ENCODE measurements at places on chromosomes 2 and 18.

GRCh38 chr2:74599676-74600075, 45.2 kb downstream of the DOK1 start:
- ATAC-seq = no peak

DNA sequence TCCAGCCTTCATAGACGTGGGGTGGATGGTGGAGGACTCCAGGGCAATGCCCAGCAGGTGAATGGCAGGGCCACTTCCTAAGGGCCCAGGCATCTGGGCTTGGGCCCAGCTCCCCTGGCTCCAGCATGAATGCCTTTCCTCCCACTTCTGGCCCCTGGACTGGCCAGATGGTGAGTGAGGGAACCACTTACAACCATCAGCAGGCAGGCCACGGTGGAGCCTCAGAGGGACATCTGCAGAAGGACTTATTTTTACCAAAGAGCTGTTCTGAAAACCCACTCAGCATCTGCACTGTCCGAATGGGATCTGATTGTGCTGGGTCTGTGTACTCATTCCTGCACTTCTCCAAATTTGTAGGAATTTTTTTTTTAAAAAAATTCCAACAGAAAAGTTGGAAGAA, 69.6 kb downstream of the SNTG2 start:
- no peak for ATAC-seq

- ATAC-seq = no peak
Measured at GRCh38 chr2:222424729-222425671, 657 bp downstream of the SGPP2 start.

GRCh38 chr2:84776011-84776410, 104.9 kb downstream of the TRABD2A start:
- no peak for ATAC-seq

GRCh38 chr2:118844261-118845004, 3.0 kb downstream of the EN1 start:
- no peak for ATAC-seq

GRCh38 chr18:35073186-35074105, 32.2 kb downstream of the MAPRE2 start:
- peak; percentile 40 for ATAC-seq

DNA sequence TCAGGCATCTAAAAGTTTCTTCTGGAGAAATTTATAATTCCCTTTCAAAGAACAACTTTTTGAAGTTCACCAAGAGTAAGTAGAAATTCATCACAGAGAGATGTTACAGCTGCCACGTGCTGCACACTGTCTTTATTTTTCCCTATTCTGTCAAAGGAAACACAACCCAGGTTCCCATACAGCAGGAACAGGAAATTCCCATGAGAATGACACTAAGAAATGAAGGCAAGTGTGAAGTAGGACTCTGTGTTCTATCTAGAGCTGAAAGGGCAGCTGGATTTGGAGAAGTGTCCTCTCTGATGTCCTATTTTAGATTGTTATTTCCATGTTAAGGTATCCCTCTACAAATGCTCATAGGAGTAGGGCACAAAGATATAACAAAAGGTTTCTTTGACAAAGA, 58.8 kb downstream of the PID1 start:
- peak; percentile 51 for ATAC-seq

- ATAC-seq = no peak
Measured at GRCh38 chr2:82731824-82732223, 1727.3 kb downstream of the SUCLG1 start.

GRCh38 chr2:173829727-173830126, 135.4 kb downstream of the SP3 start:
- ATAC-seq = no peak

GRCh38 chr2:234673961-234674759, 177.3 kb upstream of the ARL4C start:
- no peak for ATAC-seq

- ATAC-seq = no peak
Measured at GRCh38 chr2:150351922-150352321, 135.5 kb downstream of the RND3 start.

DNA sequence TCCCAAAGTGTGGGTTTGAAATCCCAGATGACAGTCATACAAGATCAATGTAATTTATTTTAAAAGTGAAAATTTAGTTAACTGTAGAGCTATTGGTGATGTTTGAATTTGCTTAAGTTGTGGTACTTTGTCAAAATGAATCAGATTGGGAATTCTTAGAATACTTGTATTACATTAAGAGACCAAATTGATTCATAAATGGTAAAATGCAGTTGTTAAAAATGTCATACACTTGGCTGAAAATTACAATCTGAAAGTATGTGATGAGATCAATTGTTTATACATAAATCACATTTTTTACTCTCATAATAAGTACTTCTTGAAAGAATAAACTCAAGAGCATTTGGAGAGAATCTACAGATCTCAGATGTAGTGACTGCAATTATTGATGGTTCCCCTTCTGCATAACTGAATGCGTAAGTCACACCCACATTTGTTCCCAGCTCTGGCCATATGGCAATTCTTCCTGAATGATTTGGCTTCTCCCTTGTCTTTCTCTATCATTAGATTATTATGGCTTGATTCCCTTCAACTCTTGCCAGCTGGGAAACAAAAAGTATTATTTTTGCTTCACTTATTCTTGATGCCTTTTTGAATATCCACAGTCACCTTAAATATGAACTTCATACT, 558.5 kb downstream of the CPS1 start:
- no peak for ATAC-seq

GRCh38 chr2:135792401-135793150, 44.4 kb downstream of the LCT start:
- no peak for ATAC-seq

- no peak for ATAC-seq
Measured at GRCh38 chr2:42128721-42129486, 40.2 kb upstream of the EML4 start.

GRCh38 chr2:45741161-45741850, 89.8 kb downstream of the PRKCE start:
- peak; percentile 14 for ATAC-seq

DNA sequence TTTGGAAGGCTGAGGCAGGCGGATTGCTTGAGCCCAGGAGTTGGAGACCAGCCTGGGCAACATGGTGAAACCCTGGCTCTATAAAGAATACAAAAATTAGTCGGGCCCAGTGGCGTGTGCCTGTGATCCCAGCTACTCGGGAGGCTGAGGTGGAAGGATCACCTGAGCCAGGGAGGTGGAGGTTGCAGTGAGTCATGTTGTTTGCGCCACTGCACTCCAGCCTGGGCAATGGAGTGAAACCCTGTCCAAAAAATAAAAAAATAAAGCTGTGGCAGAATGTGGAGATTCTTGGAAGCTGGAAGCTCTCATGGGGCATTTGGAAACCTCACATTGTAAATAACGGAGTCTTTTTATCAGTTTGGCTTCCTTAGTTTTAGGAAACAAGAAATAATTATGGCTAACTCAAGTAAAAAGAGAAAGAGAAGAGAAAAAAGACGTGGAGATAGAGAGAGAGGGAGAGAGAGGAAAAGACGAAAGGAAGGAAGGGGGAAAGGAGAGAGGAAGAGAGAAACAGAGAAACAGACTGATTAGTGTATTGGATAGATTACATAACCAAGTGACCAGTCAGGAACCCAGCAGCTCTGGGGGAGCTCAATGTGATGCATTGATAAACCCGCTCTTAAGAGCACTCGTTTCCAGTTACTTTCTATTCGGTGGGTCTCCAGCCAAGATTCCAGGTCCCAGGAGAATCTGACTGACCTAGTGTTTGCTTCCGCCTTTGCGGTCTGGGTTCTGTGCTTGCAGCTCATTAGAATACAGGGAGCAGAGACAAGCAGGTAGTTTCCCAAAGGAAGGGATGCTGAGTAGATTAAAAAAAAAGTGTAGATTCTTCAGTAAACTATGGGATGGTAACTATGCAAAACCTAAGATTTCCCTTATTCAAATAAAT, 1.1 kb upstream of the SPAST start:
- no peak for ATAC-seq

DNA sequence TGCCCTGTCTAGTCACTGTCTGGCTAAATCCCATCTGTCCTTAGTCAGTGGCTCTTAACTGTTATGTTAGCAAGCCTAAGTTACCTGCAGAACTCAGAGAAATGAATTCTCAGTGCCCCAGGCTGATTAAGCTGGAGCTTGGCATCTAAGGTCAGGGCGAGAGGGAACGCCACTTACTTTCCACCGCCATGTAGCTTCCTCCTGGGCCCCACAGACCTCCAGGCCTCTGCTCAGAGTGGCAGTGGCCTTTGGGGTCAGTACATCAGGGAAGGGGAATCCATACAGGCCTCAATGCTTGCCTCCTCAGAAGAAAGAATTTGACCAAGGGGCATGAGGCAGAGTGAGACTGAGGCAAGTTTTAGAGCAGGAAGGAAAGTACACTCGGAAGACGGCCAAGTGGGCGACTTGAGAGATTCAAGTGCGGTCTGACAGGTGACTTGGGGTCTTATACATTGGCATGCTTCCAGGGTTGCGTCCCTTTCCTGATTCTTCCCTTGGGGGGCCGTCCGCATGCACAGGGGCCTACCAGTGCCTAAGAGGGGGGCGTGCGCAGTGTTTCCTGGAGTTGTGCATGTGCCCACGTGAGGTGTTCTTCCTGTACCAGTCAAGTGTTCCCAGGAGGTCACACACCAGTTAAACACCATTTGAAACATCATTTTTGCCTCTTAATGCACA, 64.1 kb downstream of the EMILIN2 start:
- ATAC-seq = no peak

DNA sequence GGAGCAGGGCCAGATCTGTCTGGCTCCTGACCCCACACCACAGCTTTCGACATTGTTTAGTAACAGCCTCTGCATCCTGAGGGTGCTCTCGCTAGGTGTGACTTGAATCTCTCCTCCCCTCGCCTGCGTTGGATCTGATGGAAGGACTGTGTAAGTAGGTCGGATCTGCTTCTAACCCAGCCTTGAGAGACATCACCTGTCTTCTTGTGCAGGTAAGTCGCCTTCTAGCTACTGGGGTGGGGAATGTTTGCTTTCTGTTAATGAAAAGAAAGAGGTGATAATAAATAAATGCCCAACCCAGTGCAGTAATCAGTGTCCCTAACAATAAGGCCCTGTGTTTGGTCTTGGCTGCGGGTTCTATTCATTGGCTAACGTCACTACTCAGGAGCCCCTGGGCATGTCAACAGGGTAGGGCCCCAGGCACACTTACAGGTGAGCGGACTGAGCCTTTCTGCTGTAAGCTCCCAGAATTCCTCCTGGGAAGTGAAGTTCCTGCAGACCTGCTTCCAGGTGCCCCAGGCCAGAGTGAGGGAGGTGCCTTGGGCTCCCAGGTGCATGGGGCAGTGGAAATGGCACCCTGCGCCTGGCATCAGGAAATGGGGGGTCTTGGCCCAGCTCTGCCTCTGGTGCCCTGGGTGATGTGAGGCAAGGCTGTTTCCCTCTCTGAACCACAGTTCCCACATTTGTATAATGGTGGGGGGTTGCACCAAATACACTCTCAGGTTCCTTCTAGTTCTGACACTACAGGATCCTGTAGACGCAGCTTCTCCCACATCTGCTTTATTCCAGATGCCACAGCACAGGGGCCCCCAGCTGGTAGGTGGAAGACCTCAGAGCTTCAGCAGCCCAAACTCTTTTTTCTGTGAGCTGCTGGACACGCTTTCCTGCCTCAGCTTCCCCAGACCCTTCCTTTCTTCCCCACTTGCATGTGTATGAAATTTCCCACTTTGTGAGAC, 11.2 kb upstream of the FOSL2 start:
- ATAC-seq = no peak

GRCh38 chr2:211722928-211723327, 815.7 kb downstream of the ERBB4 start:
- no peak for ATAC-seq

GRCh38 chr2:8722986-8723385, 41.1 kb downstream of the ID2 start:
- no peak for ATAC-seq

DNA sequence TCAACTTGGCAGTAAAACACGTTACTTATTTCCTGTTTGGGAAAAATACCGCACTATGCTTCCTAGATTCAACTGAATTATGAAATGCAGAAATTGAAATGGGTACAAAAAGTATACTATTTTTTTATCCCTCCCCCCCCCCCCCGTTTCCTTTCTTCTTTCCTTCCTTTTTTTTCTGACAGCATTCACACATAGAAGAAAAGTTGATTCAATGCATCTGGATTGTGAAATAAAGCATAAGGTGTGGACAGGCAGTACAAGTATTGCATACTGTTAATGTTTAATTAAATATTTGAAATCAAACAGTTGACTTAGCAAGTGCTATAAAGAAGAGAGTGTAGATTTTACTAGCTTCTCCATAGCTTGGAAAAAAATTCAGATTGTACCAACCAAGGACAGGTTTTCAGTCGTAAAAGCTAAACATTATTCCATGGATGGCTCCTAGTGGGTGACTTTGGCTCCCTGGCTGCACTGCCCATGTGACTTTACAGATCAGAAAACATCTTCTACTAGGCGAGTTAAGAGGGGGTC, 21.6 kb upstream of the AGFG1 start:
- ATAC-seq = no peak

GRCh38 chr2:197803033-197803444, 1.4 kb upstream of the PLCL1 start:
- ATAC-seq = no peak

- ATAC-seq = peak; percentile 57
Measured at GRCh38 chr2:188369365-188369764, 77.7 kb downstream of the GULP1 start.

DNA sequence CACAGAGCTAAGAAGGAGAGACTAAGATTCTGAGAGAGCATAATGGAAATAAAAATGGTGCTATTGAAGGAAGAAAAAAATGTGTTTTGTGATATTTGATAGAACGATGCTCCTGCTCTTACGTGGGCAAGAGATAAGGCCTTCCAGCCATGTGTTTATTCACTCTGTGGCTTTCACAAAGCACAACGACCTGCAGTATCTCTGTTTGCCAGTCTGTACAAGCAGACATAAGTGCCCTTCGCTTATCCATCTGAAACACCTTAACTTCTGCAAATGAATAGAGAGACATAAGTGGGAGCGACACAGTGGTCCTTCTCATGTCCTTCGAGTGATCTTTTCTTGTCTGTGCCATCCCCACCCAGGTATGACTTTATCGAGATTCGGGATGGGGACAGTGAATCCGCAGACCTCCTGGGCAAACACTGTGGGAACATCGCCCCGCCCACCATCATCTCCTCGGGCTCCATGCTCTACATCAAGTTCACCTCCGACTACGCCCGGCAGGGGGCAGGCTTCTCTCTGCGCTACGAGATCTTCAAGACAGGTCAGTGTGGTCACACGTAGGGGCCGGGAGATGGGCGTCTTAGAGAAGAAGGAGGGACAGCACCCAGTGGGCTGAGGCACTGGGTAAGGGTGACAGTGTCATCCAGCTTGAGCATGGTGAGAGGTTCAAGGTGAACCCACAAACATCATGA, 33.7 kb downstream of the NRP2 start:
- no peak for ATAC-seq

GRCh38 chr2:203675086-203675485, 31.4 kb upstream of the CD28 start:
- no peak for ATAC-seq

DNA sequence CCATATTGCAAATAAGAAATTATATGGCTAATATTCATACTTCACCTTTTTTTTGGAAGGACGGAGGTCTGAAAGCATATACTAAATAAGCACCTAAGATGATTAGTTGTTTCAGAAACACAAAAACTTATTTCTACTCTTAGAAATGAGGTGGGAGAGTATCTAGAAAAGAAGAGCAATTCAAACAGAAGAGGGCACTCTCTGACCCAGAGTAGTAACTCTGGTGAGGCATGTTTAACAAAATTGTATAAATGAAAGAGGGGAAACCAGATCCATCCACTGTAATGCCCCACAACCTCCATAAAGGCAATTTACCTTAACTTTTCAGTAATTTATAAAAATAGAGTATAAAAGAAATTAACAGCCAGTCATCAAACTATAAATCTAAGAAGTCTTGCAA, 669.6 kb upstream of the VRK2 start:
- ATAC-seq = no peak

GRCh38 chr2:110874453-110875383, 142.3 kb downstream of the ACOXL start:
- no peak for ATAC-seq

All from gastroesophageal sphincter (tissue), 4 donors.